ENCODE measurements at places on chromosomes 1 and 21.

DNA sequence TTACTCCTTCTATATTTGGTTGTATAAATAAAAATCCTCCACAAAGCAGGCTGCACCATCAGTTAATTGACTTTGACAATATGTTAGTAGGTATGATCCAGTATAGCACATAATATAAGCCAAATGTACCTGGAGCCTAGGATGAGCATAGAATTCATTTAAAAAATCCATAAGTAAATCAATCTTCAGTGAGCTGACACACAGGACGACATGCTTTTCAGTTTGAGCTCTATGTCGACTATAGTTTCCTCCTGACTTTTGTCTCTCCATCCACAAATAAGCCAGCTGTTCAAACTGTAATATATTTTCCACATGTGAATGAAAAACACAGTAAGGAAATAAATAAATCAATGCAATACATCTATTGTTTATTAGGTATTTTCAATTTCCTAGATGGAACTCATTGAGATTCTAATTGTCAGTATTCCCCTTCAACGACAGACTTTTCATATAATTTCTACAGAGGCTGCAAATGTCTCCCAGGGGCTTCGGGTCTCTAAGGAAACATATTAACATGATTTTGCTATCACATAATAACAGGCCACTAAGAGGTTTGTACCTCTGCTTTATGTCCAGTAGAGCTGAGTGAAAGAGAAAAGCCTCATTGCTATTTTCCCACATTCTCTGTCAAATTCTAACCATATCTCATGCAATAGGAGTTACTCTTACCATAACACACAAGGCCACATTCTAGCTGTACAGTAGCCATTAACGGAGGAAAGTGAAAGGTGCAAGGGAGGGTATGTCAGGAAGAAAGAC lies 180.1 kb downstream of the KCNT2 start:
- no peak for DNase-seq

GRCh38 chr1:83064589-83065242 lies 934.2 kb downstream of the TTLL7 start:
- no peak for DNase-seq

DNA sequence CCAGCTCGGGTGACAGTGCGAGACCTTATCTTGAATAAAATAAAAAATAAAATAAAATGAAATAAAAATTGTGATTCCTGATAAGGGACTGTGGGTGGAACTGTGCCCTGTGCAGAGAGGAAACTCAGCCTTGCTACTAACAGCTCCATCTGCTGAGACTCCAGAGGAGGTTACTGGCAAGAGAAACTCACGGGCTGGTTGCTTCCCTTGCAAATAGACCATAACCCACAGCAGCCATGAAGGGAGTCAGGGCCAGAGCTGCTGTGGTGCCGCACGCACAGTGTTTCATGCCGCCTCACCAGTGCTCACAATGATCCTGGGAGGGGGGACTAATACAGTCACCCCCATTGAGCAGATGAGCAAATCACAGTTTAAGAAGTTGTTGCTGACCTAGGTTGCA lies 13.7 kb downstream of the ZBTB17 start:
- DNase-seq: no peak

DNA sequence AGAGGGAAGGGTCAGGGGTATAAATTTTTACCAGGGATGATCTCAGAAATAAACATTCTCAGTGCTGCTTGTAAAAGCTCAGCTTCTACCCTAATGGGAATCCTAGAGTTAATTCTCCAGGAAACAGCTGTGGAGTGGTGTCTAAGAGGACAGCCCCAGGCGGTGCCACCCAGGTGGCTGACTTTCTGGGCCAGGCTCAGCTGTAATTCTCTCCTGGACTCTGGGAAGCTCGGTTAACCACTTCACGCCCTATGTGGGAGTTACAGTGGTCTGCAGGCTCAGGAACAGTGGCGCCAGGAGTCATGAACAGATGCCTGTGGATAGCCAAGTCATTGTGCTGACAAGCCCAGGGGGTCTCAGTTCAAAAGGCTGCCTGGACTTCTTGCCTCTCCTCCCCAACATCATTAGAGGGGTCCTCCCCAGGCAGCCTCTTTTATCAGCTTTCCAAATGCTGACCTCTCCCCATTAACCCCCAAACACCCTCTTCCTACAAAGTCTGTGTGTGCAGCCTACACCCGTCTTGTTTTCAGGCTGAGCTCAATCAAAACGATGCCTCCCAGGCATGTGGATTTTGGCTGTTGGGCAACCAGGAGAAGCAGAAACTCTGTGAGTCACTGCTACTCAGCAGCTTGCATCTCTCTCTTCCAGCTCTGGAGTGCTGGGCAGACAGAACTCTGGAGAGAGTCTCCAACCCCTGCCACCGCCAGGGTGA lies 1.2 kb downstream of the HHIPL2 start:
- no peak for DNase-seq

DNA sequence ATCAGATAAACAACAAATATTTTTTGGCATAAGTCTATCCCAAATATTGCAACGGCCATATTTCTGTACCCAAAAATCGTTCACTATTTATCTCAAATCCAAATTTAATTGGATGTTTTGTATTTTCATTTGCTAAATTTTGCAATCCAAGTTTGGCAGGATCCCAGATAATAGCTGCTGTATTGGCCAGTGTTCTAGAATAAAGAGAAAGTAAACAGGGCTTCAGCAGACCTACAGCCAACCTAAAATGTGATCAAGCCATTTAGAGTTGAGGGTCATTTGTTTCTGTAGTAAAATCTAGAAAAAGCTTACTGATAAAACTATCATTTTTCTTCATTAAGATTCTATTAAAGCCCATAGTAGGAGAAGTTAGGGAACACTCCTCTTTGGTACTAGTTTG lies 506.6 kb upstream of the PTBP2 start:
- DNase-seq: no peak

DNA sequence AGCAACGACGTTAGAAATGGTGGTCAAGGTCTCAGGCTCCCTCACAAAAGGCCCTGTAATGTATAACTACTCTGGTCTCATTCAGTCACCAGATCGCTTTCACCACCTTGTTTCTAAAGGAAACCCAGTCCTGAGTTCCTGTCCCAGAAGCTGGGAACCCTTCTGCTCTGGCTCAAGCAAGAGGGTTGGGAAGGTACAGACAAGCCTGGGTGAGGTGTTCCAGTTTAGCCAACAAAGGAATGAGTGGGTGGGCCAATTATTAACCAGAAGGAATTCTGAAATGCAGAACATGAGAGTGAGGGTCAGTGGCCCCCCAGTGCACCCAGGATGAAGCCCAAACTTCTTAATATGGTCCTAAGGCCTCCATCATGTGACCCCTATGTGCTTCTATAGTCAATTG lies 17.5 kb downstream of the TRABD2B start:
- no peak for DNase-seq

DNA sequence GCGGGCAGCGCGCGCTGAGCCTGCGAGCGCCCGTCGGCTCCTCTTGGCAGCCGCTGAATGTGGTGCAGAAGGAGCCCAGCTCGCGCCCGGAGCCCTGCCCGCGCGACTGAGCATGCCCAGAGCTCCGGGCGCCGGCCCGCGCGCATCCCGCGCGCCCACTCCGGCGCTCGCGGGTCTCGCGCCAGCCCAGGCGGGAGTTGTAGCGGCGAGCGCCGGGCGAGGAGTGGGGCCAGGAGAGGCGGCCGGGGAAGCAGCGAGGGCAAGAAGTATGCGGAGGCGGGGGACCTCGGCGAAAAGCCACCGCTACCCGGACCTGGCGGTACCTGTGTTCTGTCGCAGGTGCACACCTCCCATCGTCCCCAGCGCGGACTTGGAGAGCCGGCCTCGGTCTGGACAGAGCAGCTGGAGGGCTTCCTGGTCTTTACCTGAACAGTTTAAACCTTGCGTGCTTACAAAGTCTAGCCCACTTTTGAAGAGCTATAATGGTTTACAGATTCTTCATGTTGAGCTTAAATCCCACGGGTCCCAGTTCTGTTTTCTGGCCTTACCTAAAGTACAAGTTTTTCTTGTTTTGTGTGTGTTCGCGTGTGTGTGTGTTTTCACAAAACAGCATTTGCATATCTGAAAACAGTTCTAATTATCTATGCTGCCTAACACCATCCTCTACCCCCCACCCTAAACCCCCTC lies at the start of gene DDAH1:
DDAH1 (minus strand) TSS at position 61 of the 687 bp plus-strand sequence. CDS start 114 bp downstream, outside the sequence.
- DNase-seq: peak; percentile 53

GRCh38 chr1:111758373-111758772 lies 2.7 kb downstream of the DDX20 start:
- no peak for DNase-seq

- no peak for DNase-seq
Observed at GRCh38 chr1:2104621-2105427, 54.6 kb downstream of the PRKCZ start.

- DNase-seq: no peak
Observed at GRCh38 chr1:27176323-27176722, 21.4 kb upstream of the SLC9A1 start.

GRCh38 chr1:219442611-219443061 lies 170.3 kb downstream of the ZC3H11B start:
- DNase-seq: no peak

GRCh38 chr1:194184425-194184824 lies 998.0 kb upstream of the B3GALT2 start:
- no peak for DNase-seq

DNA sequence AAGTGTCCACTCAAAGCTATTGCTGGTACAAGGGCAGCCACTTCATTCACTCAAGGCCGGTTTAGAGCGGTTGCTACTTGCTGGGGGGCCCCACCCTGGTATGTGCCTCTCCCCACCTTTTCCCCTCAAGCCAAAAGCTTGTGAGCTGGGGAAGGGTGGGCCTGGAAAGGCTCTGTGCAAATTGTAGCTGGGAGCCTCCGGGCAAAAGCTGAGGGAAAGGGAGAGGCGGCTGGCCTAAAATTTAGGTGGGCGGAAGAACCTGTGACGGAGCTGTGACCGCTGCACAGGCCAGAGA lies 306 bp upstream of the SH3D21 start:
- DNase-seq: no peak

DNA sequence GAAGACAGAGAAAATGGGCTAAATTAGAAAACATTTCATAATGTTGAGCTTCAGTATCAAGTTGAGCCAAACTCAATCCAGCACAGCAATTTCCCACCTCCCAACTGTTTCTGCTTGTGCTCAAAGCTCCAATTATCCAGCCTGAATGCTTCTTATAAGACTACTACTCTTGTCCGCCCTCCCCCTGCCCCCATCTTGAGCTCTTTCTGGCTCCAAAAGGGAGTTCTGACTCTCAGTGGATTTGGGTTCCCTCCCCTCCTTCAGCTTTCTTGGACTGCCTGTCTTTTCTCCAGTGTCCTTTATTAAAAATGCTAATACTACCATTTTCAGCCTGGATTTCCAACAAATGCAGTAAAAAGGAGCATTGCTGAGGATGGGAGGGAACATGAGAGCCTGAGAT lies 174.8 kb downstream of the ASTN1 start:
- no peak for DNase-seq

DNA sequence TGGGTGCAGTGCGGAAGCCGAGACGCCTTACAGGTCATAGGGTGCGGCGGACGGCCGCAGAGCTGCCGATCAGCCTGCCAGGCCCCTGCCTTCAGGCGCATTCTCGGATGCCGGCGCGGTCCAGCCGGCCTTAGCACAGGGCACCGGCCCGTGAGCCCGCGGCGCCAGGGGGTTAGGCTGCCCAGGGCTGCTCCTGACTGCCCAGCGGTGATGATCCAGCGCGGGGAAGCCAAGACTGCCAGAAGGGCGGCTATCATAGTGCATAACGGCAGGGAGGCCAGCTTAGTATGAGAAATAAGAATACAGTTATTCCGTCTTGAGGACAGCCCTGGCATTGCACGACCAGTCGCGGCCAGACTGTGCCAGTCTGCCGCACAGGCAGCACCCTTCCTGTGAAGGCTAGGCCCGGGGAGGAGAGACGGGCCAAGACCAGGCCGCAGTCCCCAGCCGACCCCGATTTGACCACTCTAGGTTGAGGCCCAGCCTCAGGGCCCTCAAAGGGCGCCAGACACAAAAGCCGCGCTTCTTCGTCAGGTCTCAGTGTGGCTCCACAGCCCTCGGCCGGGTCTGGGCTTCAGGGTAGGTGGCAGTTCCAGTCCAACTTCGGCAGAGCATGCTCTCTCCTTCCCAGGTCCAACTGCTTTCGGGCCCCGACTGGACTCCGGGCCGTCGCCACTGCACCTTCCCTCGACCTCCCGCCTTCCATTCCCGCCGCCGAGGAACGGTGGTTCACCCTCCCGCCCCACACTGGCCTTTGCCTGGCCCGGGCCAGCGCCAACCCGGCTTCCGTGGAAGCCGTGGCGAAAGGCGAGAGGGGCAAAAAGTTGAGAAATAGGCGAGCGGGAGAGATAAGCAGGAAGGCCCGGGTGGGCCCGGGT lies 829 bp downstream of the ALX3 start:
- DNase-seq: no peak

GRCh38 chr21:28337315-28337714 lies 655.4 kb downstream of the LTN1 start:
- DNase-seq: no peak

GRCh38 chr21:39340687-39341086 lies 8.2 kb downstream of the HMGN1 start:
- no peak for DNase-seq

- no peak for DNase-seq
Observed at GRCh38 chr1:218658269-218658668, 313.1 kb downstream of the TGFB2 start.

GRCh38 chr1:3795453-3796214 lies 664 bp downstream of the LRRC47 start:
- no peak for DNase-seq

GRCh38 chr1:7470904-7471638 lies 300.0 kb upstream of the VAMP3 start:
- no peak for DNase-seq

GRCh38 chr1:174358344-174358743 lies 89.4 kb upstream of the GPR52 start:
- no peak for DNase-seq

DNA sequence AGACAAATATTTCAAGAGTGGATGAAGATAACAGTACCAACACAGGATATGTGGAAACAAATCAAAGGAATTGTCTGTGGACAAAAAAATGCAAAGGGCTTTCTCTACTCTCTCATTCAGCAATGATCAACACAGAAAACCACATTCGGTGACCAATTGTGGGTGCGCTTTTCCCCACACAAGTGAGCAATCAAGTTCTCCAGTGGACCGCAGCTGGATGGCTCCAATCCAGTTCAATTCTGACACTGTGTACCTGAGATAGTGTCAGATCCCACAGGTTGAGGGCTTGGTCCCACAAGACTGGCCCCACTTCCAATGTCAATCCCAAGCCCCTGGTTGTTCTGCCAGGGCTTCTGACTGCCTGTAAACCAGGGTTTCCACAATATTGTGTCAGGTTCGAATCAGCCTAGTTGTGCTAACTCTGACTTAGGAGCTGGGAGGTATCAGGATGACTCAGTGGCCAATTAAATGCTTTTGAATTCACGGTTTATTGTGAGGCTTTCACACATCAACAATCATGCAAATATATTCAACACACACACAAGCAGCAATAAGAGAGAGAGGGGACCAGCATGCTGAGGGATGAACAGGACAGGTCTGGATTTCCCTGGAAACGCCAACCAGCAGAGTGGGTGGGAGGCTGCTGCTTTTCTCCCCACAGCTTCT lies 87.0 kb upstream of the BTG3 start:
- no peak for DNase-seq

GRCh38 chr1:220380885-220381284 lies 108.6 kb upstream of the RAB3GAP2 start:
- DNase-seq: no peak

DNA sequence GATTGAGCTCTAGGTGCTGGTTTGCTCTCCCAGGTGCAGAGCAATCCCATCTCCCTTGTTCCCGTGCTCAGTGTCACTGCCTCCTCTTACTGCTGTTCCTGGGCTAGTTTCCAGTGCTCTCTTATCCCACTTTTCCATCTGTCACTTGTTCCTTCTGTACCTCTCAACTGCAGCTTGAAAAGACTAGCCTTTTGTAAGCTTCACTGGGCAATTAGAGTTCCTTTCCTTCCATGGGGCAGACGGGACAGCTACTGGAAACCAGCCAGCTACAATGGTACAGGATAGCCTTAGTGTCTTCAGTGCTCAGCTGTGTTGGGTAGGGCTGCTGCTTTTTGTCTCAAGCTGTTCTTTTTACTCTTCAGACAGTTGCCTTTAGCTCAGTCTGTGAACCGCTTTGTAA lies 31.6 kb downstream of the AGT start:
- DNase-seq: peak; percentile 69

Measured in hypothalamus (tissue), 51 donors.